ENCODE measurements at places on chromosomes 16 and 17. TPM values are rescaled to one million over a fixed set of nuclear protein-coding genes. Genes with fewer than 3 reads are reported as not detected.

GRCh38 chr17:46940692-46941404, 17.9 kb downstream of the GOSR2 start:
- DNase-seq, result peak; percentile 82

- DNase-seq, result peak; percentile 92
These were observed 2.5 kb upstream of the GSE1 start for GRCh38 chr16:85610446-85611193.

Gene LRRC75A
- 5.6 TPM for total RNA-seq

Gene ABCA9
- 1.3 TPM for total RNA-seq

Gene HSD11B2
- total RNA-seq, result 3.8 TPM
